ENCODE measurements at places on chromosomes 5 and 9.
A peak's percentile ranks its signal among the peaks of the same experiment; 100 is the strongest.

GRCh38 chr5:128532127-128532526, 5.9 kb downstream of the FBN2 start:
- DNase-seq: no peak

DNA sequence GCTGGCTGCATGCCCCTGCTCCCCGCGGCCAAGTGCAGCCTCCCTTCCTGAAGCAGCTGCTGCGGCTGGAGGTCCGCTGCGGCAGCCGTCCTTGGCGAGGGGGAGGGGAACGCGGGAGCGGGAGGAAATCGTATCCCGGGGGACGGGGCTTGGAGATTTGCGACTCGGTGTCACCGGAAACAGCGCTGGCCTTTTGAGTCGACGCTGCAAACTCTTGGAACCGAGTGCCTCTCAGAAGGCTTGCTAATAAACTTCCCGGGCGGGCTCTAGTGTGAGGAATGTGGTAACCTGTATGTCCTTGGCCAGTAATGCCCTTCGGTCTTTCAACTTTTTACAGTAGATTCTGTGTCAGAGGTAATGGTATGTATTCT, 82.7 kb downstream of the PTPDC1 start:
- DNase-seq: no peak

DNA sequence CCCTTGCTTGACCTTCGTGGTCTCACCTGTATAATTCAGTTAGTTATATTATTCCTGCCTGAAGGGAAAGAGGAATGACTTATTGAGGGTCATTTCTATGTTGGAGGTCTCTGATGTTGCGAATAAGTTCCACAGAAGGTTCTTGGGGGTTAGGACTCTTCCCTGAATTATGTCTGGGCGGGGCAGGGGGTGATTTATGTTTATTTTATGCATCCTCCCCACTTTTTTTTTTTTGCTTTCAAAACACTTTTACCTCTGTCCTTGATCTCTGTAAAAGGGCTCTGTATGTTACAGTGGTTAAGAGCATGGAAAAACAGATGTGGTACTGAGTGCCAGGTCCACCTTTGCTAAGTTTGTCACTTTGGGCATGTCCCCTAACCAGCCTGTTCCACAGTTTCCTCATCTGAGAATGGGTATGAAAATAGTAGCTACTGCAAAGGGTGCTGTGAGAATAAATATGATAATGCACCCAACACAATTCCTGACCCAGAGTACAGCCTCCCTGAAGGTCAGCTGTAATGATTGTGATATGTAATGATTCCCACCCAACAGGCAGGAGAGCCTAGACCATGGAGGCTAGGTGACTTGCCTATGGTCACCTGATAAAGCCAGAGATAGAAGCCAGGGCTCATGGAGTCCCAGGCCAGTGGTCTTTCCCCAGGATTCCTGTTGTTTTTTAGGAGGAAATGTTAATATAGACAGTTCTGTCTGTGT, 54.8 kb downstream of the SLC22A5 start:
- no peak for DNase-seq

GRCh38 chr9:8235489-8235888, 435.9 kb upstream of the DMAC1 start:
- DNase-seq: no peak

DNA sequence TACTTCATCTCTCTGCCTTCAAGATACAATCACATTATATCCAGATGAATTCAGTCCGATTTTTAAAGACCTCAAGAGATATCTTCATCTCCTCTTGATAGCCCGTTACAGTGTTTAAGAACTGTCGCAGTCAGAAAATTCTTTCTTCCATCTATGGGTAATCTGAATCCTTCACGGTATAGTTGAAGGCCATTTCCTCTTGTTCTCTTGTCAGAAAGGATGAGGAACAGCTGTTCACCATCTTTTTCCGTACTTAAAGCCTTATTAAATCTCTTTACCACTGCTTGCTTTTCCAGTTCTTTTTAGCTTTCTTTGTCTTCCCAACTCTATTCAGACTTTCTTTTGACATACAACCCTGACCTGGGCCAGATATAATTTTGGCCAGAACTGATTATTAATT, 121.8 kb downstream of the XRCC4 start:
- DNase-seq: no peak

DNA sequence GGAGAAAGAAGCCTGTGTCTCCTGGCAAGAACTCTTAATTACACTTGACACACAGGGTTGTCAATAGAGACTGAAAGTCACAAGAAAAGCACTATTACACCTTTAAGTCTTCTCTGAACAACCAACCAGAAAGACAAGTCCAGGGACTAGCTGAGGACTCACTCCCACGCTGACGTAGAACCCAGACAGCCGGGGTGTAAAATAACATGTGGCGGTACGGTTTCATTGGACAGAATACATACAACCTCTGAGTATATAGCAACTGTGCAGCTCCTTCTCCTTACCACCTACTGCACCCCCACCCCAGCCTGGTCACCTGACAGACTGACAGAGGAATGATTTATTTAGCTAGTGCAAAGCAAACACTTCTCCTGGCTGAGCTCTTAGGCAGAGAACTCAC, 103.4 kb upstream of the RASEF start:
- peak; percentile 22 for DNase-seq

- DNase-seq: no peak
These were observed 354.2 kb downstream of the ARL15 start for GRCh38 chr5:53956196-53956595.

DNA sequence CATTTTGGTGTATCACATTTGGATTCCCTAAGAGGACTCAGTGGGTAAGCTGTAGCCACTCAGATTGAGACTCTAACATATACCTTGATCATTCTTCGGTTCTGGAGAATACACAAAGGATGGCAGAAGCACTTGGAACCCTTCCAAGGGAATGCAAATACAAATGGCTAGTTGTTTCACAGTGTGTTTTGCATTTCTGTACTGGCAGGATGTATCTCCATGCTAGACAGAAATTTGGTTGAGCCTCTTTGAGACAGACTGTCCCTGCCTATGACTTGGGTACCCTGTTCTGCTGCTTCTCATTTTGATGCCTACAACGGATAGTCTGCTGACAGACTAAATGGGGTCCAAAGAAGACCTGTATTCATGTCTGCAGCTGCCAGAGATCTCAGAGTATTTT, 273.5 kb downstream of the TMEM38B start:
- DNase-seq: no peak

- no peak for DNase-seq
These were observed 34.9 kb upstream of the FST start for GRCh38 chr5:53445569-53445968.

- no peak for DNase-seq
These were observed 29.8 kb upstream of the GZMA start for GRCh38 chr5:55072666-55073065.

DNA sequence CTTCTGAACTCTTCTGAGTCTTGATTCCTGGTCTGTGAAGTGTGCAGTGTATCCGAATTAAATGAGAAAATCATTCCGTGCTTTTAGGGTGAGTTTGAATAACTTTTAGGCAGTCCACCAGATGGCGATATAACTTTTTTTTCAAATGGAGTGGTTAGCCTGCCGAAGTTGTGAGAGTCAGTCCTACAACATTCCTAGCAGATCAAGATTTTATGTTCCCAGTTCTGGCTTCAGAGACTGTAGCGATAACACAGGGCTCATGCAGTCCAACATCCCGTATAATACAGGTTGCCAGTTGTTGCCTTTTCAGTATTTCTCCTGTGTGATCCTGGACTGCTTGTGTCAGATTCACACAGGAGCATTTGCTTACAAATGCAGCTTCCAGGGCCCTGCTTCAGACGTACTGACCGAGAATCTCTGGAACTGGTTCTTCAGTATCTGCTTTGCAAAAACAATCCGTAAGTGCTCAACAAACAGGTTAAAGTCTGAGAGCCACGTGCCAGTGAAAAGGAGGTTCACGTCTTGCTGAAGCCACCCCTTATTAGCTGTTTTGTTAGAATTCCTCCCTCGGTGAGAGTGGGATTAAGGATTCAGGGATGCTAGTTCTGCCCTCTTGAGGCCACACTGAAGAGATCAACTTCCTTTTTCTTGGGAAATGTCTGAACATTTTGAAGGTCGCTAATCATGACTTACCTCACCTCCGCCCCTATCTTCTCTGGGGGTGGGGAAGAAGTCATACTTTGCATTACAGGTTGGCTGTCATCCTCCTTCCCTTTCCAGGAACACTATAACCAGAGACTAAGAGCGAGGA, 22.8 kb downstream of the SMIM3 start:
- DNase-seq: no peak

DNA sequence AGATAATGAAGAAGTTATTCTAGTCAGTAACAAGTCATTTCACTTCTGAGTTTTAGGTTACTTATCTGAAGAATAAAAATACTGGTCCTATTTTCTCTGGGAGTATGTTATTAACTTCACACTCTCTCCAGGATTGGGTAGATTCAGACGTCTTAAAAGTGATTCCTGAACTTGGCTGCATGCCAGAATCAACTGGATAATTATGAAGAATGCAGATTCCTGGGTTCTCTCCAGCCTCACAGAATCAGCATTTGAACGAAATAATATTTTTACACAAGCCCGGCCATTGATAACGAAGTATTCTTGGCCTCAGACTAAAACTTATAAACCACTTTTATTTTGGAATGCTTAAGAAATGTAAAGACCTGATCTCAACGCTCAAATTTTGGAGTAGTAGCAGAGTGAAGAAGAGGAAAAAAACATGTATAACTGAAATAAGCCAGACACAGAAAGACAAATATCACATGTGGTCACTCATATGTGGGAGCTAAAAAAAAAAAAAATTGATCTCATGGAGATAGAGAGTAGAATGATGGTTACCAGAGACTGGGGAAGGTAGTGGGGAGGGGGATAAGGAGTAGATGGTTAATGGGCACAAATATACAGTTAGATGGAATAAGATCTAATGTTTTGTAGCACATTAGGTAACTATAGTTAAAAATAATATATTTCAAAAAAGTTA, 507.3 kb downstream of the ISL1 start:
- no peak for DNase-seq

DNA sequence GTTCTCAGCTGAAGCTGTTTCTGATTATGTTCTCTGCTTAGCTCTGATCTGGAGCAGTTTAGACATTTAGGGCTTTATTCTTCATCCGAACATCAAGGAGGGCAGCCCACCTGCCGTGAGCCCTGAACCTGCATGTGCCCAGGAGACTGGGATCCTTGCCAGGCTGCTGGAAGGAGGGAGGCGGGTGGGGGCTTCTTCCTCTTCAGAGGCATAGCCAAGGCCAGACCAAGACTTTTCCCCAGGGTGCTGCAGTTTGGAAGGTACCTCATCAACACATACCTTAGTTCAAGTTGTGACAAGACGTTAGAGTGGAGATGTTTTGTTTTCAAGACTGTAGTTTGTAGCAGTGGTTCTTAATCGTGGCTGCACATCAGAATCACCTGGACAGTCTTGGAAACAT, 64.9 kb downstream of the RALGPS1 start:
- DNase-seq: no peak

GRCh38 chr9:32427111-32427873, 42.8 kb downstream of the ACO1 start:
- DNase-seq: no peak

DNA sequence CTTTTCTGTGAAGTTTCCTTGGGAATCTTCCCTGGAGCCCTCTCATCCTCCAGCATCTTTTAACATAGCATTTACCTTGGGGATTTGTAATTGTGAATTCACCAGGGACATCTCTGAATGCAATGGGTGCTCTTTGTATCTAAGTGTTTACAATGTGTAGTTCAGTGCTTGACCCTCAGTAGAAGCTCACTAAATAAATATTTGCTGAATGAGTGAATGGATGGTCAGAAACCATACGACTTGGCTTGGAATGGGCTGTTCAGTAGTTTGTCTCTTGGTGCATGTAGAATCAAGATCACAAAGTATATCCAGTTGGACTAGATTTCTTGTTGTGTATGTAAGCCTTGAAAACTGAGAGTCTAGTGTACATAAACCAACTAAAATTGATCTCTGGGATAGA, 81.8 kb upstream of the MEF2C start:
- DNase-seq: no peak

Data from NCI-H187 (cell line).